D721Med (cell line): ENCODE measurements at places on chromosomes 1 and 21.

DNA sequence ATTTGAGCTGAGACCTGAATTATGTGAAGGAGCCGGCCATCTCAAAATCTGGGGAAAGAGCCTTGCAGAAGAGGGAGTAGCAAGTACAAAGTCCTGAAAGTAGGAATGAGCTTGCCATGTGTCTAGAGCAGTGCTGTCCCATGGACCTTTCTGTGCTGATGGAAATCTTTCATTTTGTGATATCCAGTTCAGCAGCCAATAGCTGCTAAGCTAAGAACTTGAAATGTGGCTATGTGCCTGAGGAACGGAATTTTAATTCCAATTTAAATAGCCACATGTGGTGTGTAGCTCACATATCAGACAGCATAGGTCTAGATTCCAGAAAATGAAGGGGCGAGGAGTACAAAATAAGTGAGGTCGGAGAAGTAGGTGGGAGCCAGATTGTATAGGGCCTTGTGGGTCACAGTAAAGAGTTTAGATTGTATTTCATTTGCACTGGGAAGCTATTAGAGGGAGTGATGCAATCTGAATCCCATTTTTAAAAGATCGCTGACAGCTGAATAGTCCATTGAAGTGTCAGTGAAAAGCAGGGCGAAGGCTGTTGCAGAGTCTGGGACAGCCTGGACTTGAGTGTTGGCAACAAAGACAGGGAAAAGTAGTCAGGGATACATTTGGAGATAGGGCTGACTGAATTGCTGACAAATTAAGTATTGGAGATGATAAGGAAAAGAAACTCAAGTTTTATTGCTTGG lies 80.3 kb downstream of the TMEM200B start:
- no peak for DNase-seq

- no peak for DNase-seq
Observed at GRCh38 chr1:27567146-27567526, 36.8 kb downstream of the AHDC1 start.

GRCh38 chr1:16213013-16213412 lies 561 bp upstream of the ARHGEF19 start:
- no peak for DNase-seq

GRCh38 chr1:98203466-98203865 lies 282.6 kb upstream of the DPYD start:
- DNase-seq, result no peak

GRCh38 chr1:19057784-19058475 lies 101.5 kb upstream of the IFFO2 start:
- no peak for DNase-seq

DNA sequence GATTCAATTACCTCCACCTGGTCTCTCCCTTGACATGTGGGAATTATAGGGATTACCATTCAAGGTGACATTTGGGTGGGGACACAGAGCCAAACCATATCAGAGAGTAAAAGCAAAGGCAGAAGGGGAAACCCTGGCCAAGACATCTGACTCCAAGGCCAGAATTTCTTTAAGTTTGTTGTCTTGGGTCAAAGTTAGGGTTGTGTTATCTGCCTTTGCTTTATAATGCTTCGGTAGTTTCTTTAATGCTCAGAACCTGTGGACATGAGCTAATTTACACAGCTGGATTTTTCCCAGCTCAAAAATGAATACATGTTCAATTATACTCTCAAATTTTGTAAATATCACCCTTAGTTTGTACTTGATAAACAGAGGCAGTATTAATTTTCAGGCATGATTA lies 1074.4 kb downstream of the ADGRL2 start:
- DNase-seq, result no peak

- DNase-seq, result no peak
Observed at GRCh38 chr1:116346943-116347673, 25.9 kb upstream of the ATP1A1 start.

GRCh38 chr1:23999156-23999671 lies 19.1 kb upstream of the SRSF10 start:
- no peak for DNase-seq

- no peak for DNase-seq
Observed at GRCh38 chr1:202155478-202156021, 4.9 kb downstream of the PTPN7 start.

GRCh38 chr1:151846062-151846568 lies 6.5 kb upstream of the C2CD4D start:
- DNase-seq, result no peak

DNA sequence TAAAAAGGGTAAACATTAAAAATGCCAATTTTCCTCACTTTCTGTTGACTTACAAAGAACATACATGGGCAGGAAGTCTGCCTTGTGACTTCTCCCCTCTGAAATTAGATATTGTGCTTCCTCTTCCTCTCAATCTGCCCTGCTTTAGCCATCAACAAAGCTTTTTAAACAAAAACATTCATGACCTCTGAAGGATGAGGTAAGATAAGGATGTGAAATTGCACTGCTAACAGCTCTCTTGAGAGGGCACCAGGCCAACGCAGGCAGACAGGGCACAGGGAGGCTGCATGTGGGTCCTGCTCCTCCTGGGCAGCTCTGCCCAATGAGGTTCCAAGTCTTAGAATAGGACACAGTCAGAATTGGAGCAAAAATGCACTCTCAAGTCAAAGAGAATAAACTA lies 62.1 kb downstream of the DEGS1 start:
- DNase-seq, result no peak

DNA sequence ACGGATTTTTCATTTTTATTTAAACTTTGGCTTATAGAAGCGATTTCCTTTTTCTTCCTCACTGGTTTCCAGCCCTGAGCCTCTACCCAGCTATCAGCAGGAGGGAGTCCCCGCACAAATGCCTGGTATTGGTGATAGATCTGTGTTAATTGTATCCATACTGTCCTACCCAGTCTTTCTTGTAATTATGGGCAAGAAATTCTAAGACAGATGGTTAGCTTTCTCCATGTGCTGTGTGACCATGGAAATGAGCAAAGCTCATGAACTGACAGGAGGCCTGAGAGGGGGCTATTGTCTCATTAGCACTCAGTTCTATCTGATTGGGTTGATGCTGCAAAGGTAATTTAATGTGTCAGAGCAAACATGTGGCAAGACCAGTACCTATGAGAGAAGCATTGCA lies 108.1 kb upstream of the IVNS1ABP start:
- DNase-seq, result no peak

- DNase-seq, result no peak
Observed at GRCh38 chr1:209884665-209885117, 53.3 kb upstream of the SYT14 start.
